ENCODE measurements at places on chromosomes 6 and 20.

- no peak for DNase-seq
These were observed 1.2 kb downstream of the PDE7B start for GRCh38 chr6:135852746-135853145.

- DNase-seq, result no peak
These were observed 100.0 kb upstream of the CITED2 start for GRCh38 chr6:139474145-139475108.

DNA sequence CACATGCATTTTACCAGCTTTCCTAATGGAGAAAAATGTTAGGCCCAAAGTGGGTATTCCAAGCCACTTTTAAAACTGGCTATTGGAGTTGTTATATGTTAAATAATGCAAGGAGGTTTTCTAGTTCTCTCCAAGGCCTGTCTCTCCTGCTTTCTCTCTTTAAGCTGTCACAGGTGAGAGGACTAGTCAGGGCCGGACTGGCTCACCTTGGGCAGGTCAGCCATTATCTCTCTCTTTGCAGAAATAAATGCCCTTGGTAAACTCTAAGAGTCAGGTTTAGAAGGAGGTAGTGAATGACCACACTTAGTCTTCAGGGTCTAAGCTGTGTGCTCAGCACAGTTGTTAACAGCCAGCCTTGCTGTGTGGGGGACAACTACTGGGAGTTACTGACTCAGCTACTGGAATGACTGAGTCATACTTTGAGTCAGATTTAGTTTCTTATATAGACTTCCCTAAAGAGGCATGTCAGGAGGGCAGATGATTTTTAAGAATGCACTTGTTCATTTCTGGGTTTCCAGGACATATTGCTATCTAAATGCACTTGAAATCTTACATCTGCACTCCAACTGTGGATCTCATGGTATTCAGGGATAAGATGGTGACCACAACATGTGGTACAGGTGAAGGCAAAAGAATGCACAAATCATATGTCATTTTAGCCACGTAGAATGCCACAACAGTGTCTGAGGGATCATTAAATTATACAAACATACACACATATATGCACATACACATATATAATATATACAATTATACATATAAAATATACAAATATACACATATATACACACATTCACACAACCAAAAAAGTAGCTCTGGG lies 719.4 kb downstream of the EPM2A start:
- no peak for DNase-seq

DNA sequence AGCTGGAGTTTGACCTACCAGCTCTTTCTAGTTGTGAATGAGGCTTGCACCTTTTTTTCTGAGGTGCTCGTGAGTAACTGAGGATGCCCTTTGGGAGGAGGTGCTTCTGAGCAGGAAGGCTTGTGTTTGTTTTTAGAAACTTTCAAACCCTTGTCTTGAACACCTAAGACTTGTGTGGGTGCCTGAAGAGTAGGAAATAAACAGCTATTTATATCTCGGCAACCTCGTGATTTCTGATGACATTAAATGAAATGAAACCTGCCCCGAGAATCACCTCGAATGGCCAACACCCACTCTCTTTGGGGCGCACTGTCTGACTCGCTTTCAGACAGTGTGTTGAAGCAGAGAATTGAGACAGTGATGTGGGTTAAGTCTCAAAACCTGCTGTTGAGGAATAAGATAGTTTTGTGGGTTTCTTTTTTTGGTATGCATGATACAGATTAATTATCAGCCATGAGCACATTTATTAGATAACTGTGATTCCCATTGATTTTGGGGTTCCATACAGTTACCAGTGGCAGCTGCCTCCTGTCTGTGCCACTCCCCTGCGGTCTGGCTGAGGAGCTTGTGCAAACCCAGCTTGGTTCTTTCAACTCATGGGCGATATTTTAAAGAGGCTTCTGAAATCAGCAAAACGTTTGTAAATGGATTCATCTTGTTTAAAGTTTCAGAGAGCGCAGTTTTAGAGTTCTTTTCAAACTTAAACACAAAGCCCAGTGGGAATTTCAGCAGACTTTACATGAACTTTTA lies 8.4 kb downstream of the IRF4 start:
- DNase-seq, result no peak

- DNase-seq, result no peak
These were observed 247.8 kb downstream of the HAO1 start for GRCh38 chr20:7692478-7692877.

DNA sequence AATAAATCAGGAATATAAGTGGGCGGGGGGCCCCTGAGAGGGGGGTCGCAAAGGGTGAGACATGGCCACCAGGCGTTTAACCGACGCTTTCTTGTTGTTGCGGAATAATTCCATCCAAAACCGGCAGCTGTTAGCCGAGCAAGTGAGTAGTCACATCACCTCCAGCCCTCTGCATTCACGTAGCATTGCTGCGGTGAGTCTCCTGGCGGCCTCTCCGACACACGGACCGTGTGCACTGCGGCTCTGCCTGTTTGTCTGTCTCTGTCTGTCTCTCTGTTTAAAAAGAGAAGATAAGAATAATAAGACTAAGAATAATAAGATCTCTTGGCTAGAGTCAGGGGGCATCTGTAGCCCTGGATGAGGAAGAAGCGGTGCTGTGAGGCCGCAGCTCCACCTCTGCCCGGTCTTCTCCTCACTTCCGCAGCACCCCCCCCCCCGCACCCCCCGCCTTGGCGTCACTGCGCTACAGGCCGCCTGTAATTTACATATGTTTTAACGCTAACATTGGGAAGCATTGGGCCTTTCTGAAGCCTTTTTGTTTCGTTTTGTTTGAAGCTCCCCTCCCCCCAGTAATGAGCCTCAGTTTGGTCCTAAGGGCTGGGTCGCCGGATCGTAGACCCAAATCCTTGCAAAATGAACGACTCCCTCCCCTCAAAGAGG lies 993 bp downstream of the STX16 start:
- peak; percentile 81 for DNase-seq

GRCh38 chr6:10954590-10955010 lies 67.7 kb downstream of the SYCP2L start:
- peak; percentile 87 for DNase-seq

DNA sequence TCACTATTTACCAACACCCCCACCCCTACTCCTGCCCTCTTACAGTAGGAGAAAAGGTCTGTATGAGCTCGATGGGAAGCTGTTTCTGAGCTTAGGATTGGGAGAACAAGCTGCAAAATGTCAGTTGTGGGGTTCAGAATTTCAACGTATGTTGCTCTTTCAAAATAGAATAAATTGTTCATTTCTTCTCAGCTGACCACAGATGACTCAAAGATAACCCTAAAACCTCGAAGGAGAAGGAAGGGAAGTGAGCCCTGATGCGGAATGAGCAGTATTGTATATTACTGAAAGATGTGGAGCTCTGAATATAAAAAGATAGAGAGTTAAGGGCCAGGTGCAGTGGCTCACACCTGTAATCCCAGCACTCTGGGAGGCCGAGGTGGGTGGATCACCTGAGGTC lies 35.9 kb upstream of the MYLIP start:
- DNase-seq, result no peak

GRCh38 chr6:86756640-86757229 lies 180.6 kb upstream of the HTR1E start:
- no peak for DNase-seq

GRCh38 chr6:27251112-27251605 lies 3.7 kb downstream of the PRSS16 start:
- DNase-seq, result no peak

- DNase-seq, result no peak
These were observed 1.7 kb downstream of the LOC128125822 start for GRCh38 chr6:63573899-63574553.

DNA sequence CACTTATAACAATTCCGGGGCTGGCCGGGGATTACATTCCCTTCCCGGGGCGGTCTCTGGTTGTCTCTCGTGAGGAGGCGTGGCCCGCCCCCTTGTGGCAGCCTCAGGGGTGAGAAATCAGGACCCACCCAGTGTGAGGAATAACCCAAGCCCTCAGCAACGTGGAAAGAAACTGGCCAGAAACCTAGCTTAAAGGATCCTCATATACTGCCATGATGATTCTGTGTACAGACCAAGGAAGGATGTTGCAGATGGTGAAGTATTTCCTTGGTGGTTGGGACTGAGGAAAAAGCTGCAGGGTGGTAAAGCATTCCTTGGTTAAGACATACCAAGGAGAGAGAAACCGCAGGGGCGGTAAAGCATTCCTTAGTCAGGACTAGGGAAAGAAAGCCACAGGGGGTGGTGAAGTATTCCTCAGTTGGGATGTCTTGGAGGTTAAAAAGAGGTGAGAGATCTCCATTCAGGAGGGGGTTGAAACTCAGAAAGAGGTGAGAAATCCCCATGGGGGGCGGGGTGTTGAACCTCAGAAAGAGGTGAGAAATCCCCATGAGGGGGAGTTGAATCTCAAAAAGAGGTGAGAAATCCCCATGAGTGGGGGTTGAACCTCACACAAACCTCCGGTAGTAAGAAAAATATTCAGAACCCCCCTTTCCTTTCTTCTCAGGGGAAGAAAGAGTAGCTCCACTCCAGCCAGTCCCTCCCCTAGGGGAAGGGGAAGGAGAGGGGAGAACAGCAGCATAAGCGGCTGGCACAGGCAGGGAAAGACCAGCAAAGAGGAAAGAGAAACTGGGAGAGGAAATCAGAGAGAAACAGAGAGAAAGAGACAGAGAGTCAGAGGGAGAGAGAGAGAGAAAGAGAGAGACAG lies 238.1 kb downstream of the RNGTT start:
- no peak for DNase-seq

- DNase-seq, result no peak
These were observed 341.6 kb downstream of the NRN1 start for GRCh38 chr6:5665173-5665572.

GRCh38 chr6:119173249-119174084 lies 95.0 kb upstream of the FAM184A start:
- no peak for DNase-seq

- DNase-seq, result no peak
These were observed 89.3 kb downstream of the CAP2 start for GRCh38 chr6:17482711-17483110.

DNA sequence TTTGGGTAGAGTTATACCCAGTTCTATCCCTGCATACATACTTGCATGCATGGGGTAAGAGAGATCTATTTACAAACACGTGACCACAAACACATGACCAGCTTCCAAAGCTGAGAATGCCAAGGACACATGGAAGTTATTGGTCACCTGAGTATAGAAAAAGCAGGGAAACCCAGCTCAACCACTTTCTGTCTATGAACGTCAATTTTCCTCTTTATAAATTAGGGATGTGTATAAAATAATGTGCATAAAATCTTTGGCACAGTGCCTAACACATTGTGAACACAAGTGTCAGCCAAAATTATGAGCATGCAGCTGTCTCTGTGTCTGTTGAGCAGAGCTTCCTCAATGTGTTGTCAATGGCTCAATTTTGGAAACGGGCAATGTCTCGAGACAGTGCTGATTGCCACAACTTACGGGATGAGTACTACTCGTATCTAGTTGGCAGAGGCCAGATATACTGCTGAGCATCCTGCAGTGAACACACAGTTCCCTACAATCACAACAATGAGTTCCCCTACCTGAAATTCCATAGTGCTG lies 44.9 kb downstream of the TPD52L1 start:
- no peak for DNase-seq

- DNase-seq, result no peak
These were observed 4.8 kb downstream of the GSTA3 start for GRCh38 chr6:52904562-52905279.

DNA sequence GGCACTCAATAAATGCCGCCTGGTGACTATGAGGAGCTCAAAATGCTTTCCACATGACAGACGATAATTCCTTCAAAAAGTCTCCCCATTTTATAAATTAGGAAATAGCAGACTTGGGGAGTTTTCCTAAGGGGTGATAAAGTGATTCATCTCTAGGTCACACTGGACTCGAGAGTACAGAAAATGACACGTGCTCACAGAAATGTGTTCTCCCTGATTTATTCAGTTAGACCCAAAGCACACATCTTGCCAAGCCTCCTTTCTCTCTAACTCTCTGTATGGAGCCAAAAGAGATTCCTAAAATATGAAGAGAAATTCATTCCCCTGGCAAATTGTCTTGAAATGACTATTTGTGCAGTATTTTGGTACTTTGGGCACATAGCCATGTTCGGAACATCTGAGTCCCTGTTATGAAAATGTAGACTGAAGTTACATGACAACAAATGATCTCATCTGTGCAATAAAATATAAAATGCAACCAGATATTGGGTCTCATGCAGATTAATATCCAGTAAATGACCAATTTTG lies 381.1 kb downstream of the TFAP2B start:
- no peak for DNase-seq

- DNase-seq, result no peak
These were observed 302.7 kb upstream of the ZFP64 start for GRCh38 chr20:52494244-52494643.

DNA sequence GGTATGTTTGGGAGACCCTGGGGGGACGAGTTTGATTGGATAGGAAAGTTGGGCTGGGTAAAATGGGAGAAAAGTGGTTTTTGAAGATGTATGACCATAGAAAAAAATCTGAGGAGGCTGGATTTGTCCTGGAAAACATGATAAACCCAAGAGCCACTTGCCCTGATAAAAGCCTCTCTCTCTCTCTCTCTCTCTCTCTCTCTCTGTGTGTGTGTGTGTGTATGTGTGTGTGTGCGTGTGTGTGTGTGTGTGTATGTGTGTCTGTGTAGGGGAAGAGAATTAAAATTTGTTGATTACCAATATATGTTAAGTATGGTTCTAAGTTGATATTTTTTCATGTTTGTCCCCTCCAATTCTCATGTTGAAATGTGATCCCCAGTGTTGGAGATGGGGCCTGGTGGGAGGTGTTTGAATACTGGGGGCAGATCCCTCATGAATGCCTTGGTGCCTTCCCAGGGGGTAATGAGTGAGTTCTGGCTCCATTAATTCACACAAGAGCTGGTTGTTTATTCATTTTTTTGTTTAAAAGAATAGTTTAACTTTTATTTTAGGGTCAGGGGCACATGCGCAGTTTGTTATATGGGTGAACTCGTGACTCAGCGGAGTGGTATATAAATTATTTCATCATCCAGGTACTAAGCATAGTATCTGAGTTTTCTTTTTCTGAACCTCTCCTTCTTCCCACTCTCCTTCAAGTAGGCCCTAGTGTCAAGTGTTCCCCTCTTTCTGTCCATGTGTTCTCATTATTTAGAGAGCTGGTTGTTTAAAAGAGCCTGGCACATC lies 208.8 kb downstream of the TFAP2B start:
- no peak for DNase-seq

DNA sequence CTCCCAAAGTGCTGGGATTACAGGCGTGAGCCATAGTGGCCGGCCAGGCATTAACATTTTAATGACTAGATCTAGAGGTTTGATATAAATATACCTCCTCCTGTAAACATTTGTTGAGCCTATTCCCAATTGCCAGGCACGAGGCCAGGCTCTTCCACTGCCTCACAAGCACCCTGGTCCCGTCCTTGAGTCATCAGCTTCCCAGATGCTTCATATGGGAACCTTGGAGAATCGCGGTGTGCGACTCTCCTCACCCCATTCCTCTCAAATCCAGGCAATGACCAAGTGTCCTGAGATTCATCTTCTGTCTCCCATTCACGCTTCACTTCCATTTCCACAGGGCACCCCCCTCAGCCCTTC lies 35.9 kb upstream of the PIM1 start:
- DNase-seq, result no peak
